ENCODE measurements at places on chromosomes 3 and 15.
A peak's percentile ranks its signal among the peaks of the same experiment; 100 is the strongest.

GRCh38 chr15:55238877-55239276, 42.1 kb upstream of the RSL24D1 start:
- no peak for DNase-seq

- no peak for DNase-seq
Observed at GRCh38 chr3:125090649-125091048, 34.9 kb upstream of the HEG1 start.

- DNase-seq, result no peak
Observed at GRCh38 chr15:41408234-41408641, 5.9 kb upstream of the NDUFAF1 start.

DNA sequence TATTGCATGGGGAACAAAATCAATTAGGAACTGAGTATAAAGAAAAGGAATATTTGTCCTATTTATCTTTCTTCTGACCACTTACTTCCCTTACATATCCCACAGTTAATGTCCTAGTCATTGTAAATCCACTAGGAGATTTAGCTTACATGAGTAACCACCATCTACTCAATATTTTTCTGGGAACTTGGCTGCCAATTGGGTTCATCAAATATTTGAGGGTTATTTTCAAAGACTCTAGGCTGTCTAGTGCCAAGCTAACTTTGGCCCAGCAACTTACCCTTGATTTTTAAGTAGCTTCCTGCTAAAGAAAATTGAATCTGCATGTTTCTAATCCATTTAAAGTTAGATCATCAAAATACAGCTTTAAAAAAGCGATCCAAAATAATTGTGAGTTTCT, 362.5 kb upstream of the EPHA3 start:
- DNase-seq, result no peak

GRCh38 chr3:165463531-165463930, 267.3 kb upstream of the SLITRK3 start:
- no peak for DNase-seq

GRCh38 chr3:27166888-27167287, 202.3 kb downstream of the NEK10 start:
- DNase-seq, result no peak

GRCh38 chr3:95352471-95352870, 1289.6 kb downstream of the NSUN3 start:
- DNase-seq, result no peak

- DNase-seq, result no peak
Observed at GRCh38 chr15:39685999-39686613, 96.5 kb downstream of the FSIP1 start.

- DNase-seq, result no peak
Observed at GRCh38 chr3:182565916-182566796, 227.1 kb upstream of the ATP11B start.

- peak; percentile 2 for DNase-seq
Observed at GRCh38 chr15:44289259-44289790, 806 bp downstream of the GOLM2 start.
